ENCODE measurements at places on chromosomes 12 and 14.

DNA sequence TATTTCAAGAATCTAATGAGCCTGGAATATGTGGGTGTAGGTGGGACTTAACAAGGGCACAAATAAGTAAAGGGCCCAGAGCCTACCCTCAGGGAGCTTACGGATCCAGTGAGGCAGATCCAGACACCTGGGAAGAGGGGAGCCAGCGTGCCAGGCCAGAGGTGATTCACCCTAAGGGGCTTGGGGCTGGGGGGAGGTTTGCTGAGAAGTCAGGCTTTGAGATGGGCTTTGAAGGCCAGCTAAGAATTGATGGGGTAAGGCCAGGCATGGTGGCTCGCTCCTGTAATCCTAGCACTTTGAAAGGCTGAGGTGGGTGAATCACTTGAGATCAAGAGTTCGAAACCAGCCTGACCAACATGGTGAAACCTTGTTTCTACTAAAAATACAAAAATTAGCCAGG lies 695 bp upstream of the MMP19 start:
- DNase-seq, result no peak

DNA sequence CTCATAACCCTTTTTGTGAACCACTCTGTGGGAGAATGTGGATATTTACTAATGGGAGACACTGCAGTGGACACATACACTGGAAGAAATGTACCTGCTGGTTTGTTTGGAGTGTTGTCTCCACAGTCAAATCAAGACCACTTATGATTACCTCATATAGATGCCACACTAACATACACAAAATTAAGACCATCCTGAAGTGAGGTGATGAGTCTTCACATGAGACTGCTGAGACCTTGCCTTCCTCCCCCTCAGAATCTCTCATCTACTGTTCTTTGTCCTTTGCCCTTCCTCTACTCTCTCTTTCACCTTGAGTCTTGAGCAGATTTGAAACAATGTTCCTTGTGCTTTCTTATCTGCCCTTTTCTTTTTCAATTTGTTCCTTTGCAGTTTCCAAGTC lies 4.3 kb downstream of the KRT6A start:
- DNase-seq, result no peak

DNA sequence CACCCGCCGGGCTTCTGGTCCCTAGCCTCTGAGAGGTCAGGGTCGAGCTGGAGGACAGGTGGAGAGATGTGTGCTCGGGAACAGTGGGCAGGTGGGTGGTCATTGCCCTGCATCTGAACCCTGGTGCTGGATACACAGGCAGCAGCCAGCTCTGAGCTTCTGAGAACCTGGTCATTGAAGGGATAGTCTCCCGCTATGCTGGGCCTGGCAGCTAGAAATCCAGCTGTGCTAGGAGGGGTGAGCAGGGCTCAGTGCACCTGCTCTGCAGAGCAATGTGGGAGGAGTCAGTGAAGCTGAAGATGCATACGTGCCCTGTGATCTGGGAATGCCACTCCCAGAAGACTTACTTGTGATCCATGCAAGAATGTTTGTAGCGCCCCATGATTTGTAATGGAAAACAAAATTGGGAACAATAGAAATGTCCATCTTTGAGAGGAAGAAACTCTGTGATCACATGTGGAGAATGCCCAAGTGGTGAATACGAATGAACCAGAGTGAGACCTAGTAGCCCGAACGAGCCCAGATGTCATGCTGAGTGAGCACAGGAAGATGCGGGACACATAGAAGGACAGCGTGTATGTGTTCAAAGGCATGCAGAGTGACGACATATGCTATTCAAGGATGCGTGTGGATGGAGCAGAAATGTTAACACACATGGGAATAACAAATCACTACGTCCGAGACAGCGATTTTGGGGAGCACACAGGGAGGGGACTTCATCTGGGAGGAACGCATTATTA lies 63.4 kb downstream of the AACS start:
- DNase-seq, result no peak

DNA sequence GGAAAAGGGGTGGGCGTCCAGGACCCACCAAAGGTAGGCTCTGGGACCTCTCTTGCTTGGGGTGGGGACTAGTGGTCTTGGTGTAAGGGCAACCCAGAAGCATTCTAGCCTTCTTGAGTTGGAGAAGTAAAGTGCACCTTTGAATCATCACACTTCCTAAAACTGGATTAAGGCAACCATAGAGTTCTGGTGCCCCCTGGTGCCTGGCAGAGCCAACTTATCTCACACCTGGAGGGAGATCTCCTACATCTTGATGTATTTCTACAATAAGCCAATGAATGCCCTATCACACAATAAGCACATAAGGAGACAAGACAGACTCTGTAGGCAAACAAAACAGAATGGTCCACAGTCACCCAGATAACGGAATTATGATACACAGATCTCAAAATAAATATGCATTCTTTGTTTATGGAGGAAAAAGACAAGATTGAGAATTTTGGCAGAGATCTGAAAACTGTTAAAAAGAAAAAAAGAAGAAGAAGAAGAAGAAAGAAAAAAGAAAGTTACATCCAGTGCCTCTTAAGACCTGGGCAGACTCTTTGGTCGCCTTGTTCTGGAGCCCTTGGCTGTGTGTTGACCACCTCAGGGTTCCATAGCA lies 95.9 kb upstream of the PPP2R5C start:
- DNase-seq, result peak; percentile 28

- no peak for DNase-seq
These were observed 1248.3 kb downstream of the SLC16A7 start for GRCh38 chr12:60844101-60844500.

- peak; percentile 27 for DNase-seq
These were observed 55.5 kb upstream of the PARP11 start for GRCh38 chr12:3928538-3929184.

DNA sequence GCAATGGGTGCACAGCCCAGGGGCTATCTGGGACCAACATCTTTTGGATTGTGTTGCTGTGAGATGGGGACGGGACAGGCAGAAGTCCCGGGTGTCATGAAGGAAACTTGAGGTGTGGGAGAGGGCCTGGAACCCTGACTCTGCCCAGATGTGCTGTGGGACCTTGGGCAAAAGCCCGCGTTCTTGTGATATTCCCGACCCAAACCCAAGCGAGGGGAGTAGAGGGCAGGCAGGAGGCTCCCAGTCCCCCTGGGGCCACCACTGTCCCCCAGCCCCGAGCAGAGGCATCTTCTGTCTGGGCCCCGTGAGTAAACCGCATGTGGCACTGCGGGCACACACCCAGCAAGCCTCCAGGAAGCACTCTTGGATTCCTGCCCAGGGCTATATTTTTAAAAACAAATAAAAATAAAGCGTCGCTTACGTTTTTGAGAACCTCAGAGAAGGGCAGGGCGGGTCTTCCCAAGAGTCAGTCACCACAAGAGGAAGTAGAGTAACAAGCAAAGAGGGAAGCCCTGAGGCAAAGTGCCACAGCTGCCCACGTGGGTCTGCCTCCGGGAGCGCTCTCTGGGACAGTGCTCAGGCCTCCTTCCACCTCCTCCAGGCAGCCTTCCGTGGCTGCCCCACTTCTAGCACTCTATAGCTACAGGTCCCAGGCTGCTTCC lies 39.5 kb downstream of the BEGAIN start:
- no peak for DNase-seq

- no peak for DNase-seq
These were observed at the start of gene GALNT8 for GRCh38 chr12:4719821-4720636. Gene GALNT8, plus strand, starts transcription at chr12:4720400. Its CDS starts 278 bp downstream, at chr12:4720678.

DNA sequence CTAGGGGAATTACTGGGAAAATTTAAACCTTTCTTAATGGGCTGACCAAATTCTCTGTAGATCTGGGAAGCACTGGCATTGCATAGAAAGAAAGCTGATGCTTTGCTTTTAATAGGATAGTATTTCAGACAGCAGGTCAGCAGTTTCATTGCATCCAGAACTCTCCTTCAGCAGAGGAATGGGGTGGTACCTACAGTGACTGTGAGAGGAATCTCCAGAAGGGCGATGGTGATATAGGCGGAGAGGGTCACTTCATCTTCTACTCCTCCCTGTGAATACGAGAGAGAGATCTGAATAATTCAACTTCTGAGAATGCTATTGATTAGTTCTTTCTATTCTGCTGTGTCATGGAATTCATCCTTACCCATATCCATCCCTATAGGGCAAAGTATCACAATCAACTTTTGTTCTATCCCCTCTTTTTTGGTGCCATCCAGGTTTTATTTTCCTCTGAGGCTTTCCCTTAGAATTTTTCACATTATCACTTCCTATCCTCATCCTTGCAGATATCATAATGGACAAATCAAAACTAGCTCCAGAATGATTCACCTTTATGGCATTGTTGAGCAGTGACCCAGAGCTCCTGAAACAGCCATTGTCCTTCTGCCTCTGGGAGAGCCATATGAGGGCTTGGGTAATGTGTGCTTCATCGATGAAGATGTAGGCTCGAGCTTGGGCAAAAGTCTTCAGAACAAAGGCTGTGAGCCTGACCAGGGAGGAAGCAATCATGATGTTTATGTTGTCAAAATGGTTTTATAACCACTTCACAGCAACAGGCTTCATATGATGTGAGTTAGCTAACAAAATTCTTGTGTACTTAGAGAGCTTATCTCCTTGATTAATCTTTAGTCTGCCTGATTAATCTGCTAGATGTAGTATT lies 38.3 kb downstream of the A2M start:
- no peak for DNase-seq

DNA sequence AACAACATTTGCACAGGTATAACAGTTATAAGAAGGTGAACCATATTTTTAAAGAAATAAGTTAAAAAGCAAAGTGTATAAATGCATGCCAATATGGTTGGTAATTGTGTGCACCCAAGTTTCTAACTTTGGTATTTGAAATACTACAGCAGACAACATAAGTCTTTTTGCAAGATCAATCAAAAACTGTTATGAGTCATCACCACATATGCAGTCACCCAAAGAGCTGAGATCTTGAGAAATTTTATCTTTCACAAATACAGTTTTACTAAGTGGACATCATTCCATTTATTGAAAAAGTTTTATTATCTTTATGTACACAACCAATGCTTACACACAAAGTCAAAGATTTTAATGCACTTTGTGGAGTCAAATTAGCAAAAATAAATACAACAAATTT lies 7.0 kb upstream of the ACSS3 start:
- DNase-seq, result no peak

DNA sequence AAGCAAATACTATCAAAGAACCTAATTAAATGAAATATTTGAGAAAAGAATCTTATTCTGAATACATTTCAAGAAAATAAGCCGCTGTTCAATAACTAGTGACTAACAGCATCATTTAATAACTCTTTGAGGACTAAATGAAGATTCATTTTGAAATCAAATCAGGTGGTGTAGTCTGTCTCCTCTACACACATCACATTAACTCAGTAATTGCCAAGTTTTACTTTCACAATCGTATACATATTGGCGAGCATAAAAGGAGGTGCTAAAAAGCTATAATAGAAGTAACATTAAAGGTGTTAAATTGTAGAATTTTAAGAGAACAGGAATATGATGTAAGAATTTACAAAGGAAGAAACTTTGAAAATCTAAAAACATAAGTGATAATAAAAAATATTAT lies 185.1 kb downstream of the MDGA2 start:
- DNase-seq, result no peak

DNA sequence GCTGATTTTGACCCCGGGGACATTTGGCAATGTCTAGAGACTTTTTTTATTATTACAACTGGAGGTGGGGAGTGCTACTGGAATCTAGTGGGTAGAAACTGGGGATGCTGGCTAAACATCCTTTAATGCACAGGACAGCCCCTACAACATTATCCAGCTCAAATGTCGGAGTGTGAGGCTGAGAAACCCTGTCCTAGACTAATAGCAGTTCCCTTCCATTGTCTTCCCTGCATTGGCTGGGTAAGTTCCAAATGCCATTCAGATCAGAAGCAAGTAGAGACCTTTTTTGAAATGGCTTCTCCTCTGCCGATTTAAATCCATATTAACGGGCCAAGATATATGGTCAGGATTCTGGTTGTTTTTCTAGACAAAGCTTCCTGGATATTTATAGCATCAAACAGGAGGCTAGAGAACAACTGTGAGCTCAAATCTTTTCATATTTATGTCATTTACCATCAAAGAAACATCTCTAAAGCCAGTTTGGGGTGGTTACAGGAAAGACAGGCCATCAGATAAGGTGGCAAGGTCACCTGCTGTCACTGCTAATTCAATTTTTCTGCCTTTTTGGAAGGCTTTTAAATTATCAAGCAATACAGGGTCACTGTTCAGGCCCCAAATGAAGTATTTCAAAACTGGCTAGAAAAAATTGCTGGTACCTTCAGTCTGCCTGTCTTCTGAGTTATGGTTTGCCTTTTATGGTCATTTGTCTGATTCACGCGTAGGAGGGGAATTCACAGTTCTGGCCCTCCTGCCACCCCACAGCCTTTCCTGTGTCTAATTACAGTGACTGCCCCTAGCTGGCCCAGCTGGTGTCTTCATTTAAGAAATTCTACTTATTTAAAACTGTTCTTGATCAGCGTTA lies 20.1 kb upstream of the AKAP5 start:
- peak; percentile 85 for DNase-seq

DNA sequence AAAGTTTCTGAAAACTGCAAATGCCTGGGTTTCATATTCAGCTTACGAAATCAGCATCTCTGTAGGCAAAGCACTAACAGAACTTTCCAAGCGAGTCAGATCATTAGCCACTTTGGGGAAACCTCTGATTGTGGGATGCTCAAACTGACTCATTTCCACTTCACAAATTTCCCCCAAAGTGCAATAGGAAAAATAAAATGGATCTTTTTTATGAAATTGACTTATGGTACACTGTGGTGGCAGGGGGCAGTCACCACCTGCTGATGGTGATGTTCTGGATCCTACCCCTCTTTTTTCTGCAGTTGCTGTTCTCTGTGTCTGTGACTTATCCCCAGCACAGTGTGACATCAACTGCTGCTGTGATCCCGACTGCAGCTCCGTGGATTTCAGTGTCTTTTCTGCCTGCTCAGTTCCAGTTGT lies 5.6 kb downstream of the TCTN1 start:
- peak; percentile 50 for DNase-seq

GRCh38 chr12:83335748-83336147 lies 649.0 kb downstream of the TMTC2 start:
- no peak for DNase-seq

GRCh38 chr14:22555384-22556011 lies 33.5 kb downstream of the DAD1 start:
- peak; percentile 38 for DNase-seq

DNA sequence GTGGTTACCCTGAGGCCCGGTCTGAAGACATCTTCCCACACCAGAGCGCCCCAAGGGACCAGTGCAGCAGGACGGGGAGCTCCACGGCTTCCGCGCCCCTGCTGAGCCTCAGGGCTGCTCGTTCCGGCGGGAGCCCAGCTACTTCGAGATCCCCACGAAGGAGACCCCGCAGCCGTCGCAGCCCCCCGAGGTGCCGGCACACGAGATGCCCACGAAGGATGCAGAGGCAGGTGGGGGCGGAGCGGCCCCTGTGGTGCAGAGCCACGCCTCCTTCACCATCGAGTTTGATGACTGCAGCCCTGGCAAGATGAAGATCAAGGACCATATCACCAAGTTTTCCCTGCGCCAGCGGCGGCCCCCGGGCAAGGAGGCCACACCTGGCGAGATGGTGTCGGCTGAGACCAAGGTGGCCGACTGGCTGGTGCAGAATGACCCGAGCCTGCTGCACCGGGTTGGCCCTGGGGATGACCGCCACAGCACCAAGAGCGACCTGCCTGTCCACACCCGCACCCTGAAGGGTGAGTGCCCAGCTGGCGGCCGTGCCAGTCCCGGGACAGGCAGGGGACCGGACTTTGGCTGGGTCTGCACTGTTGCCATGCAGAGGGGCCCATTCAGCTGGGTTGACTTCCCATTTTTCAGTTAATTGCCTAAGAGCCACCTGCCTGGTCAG lies 18.1 kb downstream of the CEP170B start:
- no peak for DNase-seq
